ENCODE measurements at places on chromosomes 4 and X.

- DNase-seq: no peak
Measured at GRCh38 chrX:133881007-133881406, 104.4 kb downstream of the GPC3 start.

DNA sequence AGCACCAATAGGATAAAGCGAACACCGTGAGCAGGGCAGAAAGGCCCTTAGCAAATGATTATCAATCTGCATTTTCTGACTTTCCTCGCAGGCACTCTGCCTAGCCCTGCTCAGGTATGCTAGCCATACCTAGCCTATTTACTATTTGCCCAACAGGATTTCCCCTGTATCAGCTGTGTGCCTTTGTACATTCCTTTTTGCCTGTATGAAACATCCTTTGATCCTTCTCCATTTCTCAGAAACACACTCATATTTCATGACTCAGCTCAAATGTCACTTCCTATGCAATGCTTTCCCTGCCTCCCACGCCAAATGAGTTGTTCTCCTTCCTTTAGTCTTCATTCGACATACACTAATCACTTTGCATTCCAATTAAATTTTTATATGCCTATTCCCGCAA, 37.2 kb downstream of the PCDH7 start:
- peak; percentile 80 for DNase-seq

GRCh38 chr4:5200513-5200912, 149.2 kb downstream of the STK32B start:
- DNase-seq: no peak

DNA sequence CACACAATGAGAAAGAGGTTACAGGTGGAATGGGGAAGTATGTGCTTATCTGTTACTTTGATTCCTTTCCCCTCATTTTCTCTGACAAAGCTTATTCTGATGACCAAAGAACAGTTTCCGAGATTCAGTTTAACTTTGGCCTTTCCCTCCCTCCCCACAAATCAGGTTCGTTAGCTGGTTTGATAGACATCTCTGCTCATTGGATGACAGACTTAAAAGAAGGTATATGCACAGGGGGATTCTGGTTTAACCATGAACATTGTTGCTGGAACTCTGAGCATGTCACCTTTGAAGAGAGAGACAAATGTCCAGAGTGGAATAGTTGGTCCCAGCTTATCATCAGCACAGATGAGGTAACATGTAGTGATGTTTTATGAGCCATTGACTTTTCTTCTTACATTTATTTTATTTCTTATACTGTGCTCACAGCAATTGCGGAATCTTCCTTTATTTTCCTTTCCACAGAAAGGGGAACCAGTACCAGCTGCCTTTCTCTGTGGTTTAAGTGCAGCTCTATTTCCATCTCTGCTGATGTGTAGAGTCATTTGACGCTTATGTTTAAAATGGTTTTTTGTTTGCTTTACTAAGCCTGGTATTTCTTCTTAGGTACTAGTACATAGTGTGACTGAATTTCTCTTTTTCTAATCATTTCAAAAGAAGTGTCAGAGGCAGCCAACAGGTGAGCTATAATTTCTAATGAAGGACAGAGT, 125.0 kb downstream of the AKAP4 start:
- no peak for DNase-seq

DNA sequence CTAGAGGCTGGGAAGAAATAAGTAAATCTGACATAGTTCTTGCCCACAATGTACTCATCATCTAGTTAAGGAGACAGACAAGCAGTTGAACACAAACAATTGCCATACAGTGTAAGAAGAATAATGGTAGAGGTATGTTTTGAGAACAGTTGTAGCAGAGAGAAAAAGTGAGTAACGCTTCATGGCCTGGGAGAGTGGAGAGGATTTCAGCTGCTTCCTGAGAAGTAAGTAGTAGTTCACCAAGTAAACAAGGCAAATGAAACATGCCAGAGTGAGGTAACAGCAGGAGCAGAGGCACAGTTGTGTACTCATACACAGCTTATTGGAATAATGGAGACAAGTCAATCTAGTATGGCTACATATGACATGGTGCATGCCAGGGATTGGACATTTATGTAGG, 53.6 kb upstream of the RAP2C start:
- DNase-seq: no peak

All from RWPE2 (cell line).